ENCODE measurements at places on chromosomes 12 and 14.

- peak; percentile 50 for DNase-seq
Observed at GRCh38 chr14:36856095-36856878, 194.6 kb downstream of the PAX9 start.

DNA sequence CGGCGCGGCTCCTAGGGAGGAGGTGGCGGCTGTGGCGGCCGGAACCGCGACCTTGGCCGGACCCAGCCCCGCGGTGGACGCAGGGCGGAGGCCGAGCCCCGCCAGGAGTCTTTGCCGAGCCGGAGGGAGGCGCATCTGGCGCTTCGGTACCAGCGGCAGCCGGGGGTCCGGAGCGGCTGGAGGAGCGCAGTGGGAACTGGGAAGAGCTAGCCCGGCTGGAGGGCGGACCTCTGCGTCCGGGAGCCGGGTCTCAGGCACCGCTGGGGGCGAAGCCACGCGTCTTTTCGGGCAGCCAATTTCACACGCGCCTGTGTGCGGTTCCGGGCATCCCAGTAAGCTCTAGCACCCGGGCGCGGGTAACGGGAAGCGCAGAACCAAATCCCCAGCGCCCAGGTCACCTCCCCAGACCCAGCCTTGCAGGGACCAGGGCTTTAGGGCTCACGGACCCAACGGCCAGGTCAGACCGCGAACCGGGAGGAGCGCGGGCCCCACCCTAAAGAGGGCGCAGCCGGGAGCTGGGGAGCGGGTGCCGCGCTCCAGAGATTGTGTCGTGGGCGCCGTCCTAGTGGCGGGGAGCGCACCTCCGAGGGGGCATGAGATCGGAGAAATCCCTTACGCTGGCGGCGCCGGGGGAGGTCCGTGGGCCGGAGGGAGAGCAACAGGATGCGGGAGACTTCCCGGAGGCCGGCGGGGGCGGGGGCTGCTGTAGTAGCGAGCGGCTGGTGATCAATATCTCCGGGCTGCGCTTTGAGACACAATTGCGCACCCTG, 89.4 kb downstream of the GALNT8 start:
- DNase-seq: no peak

GRCh38 chr12:55681142-55682077, 26.3 kb downstream of the ITGA7 start:
- DNase-seq: peak; percentile 46

DNA sequence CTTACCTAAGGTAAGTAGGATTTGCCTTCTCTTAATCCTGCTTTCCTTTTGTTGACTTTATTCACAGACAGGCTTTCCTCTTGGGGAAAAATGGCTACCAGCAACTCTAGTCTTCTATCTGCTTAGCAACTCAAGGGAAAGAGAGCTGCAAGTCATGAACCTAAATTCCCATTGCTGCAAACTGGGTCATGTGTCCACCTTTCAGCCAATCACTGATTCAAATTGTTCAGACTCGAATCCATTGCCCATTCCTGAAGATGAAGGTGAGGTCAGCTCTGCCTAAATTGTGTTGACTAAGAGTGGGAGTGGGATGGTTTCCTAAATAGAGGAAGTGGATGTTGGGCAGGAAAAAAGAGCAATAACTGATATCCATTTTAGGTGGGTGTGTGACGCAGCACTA, 7.7 kb downstream of the FBXW8 start:
- no peak for DNase-seq

- no peak for DNase-seq
Observed at GRCh38 chr12:20800160-20800559, 10.3 kb upstream of the SLCO1B3 start.

- DNase-seq: peak; percentile 68
Observed at GRCh38 chr12:119938049-119938667, 50.9 kb upstream of the BICDL1 start.

GRCh38 chr12:52865090-52865944, 16.5 kb upstream of the KRT78 start:
- DNase-seq: peak; percentile 86

- DNase-seq: no peak
Observed at GRCh38 chr14:76575108-76575507, 186.2 kb upstream of the VASH1 start.

DNA sequence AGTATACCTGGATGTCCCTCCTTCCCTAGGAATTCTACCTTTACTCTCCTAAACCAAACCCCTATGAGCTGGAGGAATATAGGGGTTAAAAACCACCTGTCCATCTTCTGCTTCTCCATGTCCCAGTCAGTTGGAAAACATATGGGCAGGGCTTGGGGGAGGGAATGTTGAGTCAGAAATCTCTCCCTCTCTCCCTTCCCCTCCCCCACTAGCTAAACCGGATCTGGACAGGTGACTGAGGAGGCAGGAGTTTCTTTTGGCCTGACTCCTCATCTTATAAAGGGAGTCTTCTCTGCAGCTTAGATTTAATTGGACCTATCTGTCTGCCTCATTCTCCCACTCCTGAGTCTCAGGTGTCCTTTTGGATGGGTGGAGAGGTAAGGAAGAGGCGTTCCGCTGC, 6.1 kb downstream of the ERBB3 start:
- peak; percentile 94 for DNase-seq

GRCh38 chr12:88958946-88959345, 378.7 kb upstream of the KITLG start:
- no peak for DNase-seq

DNA sequence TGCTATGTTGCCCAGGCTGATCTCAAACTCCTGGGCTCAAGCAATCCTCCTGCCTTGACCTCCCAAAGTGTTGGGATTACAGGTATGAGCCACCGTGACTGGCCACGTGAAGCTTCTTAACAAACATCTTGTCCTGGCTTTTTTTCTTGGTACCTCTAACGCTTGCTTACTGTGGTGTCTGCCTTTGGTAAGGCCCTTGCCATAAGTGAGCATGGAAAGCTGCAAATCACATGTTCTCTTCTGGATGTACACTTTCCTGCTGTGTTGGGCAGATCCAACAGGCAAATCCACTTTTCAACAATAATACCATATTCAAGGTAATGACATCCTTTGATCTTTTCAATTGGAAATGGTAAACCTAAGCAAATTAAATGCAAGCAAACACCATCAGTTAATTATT, 54.6 kb downstream of the ARF6 start:
- DNase-seq: no peak

- DNase-seq: no peak
Observed at GRCh38 chr14:102321456-102322422, 2.2 kb downstream of the ZNF839 start.

- DNase-seq: no peak
Observed at GRCh38 chr12:47360771-47361388, 281.1 kb upstream of the AMIGO2 start.

- DNase-seq: peak; percentile 66
Observed at GRCh38 chr14:60656686-60657455, 7.6 kb upstream of the SIX1 start.

- DNase-seq: no peak
Observed at GRCh38 chr14:61444215-61444768, 122.9 kb downstream of the PRKCH start.

DNA sequence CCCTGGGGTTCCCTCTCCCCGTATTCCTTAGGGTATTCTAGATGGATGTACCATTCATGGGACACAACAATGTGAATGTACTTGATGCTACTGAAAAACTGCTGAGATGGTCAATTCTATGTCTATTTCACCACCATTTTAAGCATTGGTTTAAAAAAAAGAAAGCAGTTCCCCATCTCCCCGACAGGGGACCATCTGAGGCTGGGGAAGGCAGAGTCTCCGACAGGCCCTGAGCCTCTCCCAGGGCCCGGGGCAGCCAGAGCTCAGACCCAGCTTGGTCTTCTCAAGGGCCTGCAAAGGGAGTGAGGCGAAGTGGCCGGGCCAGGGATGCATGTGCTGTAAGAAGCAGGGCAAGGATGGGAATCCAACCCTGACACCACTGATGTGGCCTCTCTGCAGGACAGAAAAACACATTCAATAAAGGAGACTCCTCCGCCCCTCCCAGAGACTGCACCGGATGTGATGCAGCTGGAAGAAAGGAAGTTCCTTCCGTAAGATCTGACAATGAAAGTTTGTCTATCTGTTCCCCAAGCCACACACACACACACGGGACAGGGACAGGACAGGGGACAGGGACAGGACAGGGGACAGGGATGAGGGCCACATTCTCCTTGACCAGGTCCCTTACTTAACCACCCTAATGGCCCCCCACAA, 234.1 kb downstream of the BCL11B start:
- no peak for DNase-seq

DNA sequence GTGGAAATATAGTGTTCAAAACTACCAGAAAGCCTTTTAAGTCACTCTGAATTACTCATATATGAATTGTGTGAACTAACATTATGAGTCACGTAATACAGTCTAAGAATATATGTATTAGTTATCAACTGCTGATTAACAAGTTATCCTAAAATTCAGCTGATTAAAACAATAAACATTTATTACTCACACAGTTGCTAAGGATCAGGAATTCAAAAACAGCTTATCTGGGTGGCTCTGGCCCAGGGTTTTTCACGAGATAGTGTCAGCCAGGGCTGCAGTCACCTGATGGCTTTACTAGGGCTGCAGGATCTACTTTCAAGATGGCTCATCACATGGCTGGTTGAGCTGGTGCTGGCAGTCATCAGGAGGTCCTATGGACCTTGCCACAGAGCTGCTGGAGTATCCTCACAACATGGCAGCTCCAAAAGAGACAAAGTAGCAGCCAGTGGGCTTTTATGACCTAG, 36.5 kb downstream of the CORO1C start:
- peak; percentile 86 for DNase-seq

DNA sequence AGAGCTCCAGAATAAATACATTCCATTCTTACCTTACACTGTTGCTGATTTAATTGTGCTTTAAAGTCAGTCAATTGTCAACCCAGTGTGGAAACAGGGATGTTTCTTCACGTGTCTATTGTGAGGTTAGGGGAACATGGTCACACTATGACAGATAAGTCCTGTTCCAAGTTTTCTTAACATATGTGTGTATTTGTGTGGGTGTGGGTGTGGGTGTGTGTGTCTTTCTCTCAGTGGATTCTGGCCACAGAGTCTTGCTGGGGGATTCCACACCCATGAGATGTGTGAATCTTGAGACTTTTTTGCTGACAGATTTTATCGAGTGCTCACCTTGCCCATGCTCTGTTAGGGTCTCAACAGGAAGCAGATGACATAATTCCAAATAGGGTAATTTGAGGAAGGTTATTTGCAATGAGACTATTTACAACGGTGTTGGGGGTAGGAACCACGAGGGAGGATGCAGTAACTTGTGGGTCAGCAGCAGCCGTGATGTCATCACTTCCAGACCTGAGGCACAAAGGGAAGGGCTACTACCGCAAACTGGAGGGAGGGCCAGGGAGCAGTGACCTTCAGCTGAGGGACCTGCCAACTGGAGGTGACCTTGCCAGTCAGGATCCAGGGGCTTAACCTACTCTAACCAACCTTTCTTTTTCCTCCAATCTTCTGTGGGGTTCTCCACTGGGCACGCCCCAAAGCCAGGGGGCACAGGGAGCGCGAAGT, 1.9 kb upstream of the VRK1 start:
- DNase-seq: no peak

DNA sequence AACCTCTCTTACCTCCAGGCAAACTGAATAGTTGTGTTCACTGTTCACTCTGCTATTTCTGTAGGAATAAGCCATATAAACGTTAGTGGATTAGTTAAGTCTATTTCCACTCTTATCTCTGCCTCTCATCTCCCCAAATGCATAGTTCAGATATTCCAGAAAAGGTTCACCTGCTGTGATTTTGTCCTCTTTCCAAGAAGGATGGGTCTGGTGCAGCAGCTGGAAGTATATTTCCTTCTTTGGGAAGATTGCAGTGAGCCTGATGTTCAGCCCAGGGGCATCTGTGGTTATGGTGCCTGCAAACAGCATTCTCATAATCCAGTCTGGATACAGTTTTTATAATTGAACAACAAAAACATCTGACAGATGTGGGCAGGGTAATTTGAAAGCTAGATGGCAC, 97.7 kb downstream of the TPH2 start:
- no peak for DNase-seq

GRCh38 chr12:114895827-114896226, 211.9 kb upstream of the TBX3 start:
- DNase-seq: no peak

GRCh38 chr14:104805941-104806624, 5.2 kb downstream of the ZBTB42 start:
- DNase-seq: no peak

- DNase-seq: peak; percentile 18
Observed at GRCh38 chr12:89977405-89978085, 268.9 kb upstream of the ATP2B1 start.

DNA sequence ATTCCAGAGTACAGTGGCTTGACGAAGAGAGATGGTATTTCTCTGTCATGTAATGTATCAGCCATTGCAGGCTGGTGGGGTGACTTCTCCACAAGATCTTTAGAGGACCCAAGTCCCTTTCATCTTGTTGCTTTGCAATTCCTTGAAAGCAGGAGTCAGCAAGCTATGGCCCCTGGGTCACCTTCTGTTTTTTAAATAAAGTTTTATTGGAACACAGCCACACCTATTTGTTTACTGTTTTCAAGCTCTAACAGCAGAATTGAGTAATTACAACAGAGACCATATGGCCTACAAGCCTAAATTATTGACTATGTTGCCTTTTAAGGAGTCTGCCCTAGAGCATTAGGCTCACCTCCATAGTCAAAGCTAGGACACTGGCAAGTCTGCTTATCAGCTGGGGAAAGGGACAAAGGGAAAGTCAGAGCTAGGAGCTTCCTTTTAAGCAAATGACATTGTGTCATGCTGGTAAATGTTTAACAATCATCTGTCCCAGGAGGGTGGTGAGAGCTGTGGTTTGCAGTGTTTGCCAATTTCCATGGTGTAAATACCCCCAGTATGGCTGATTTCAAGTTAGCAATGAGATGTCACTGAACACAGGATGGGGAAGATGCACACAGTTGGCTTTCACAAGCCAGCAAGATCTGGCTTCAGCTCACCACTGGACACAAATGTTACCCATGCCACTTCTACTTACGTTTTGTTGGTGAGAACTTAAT, 87.7 kb upstream of the PWP1 start:
- no peak for DNase-seq

DNA sequence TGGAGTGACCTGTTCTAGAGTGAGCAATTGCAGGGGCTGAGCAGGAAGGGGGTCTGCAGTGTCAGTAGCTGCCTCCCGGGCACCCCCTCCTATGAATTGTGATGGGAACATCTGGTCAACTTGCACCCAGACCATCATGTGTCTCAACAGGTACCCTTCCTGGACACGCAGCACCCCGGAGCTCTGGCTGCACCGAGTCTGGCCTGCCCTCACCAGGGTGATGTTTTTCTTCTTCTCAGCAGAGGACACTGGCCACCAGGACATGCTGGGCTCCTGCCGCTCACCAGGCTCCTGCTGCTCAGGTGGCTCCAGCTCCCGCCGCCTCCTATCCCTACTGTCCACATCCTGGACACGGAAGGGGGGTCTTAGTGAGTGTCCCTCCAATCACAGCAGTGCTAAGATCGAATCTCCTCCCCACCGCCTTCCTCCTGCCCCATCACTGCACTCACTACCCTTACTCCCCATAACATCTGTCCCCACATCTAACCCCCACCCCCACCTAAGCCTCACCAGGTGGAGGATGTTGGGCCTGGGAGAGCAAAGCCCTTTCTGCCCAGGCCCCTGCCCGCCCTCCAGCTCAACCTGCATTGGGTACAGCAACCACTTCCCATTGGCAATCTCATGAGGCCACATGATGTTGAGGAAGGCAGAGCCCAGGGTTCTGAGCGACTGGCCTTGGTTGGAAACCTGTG, 14.9 kb downstream of the ITGA7 start:
- no peak for DNase-seq

- DNase-seq: peak; percentile 100
Observed at GRCh38 chr14:79044894-79045624, 874.9 kb downstream of the NRXN3 start.

- DNase-seq: peak; percentile 48
Observed at GRCh38 chr14:62532181-62532580, 513.1 kb downstream of the KCNH5 start.
